ENCODE measurements at places on chromosomes 7 and 10.

DNA sequence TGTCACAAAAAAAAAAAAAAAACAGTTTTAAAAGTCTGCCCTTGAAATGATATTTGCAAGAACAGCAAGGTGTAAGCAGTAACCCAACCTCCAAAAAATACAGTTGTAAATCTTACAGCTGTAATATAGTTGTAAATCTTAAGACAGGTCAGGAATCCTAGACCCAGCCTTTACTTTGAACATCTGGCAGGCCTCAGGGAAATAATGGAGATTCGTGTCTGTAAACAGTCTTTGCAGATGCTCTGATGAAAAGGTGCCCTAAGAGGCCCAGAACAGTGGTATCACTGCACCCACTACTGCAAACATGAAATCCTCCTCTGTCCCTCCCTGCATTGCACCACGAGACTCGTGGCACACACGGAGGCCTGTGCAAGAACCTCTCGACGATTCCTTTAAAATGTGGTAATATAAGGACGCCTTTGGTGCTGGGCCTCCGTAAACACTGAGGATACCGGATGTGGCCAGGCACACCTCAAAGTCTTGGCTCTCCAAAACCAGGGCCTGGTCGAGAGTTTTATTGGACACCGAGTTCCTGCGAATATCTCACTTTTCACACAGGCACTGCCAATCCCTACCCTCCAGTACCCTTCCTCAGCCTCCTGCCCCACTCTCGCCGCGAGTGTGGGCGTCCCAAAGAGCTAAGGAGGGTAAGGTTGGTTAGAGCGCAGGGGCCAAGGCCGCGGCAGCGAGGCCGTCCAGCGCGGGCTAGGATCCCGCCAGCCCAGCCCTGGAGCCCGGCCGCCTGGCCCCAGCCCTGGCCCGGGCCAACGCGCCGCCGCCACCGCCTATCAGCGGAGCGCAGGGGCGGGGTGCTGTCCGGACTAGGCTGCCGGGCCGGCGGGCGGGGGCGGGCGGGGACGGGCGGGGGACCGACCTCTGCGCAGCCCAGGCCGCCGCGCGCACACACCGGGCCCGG lies at the start of gene REEP3:
REEP3 (plus strand) TSS at position 902 of the 916 bp plus-strand sequence. CDS start 145 bp downstream, outside the sequence.
- peak; percentile 34 for DNase-seq

GRCh38 chr7:2336626-2337299 lies 17.9 kb upstream of the EIF3B start:
- no peak for DNase-seq

- no peak for DNase-seq
These were observed 4.4 kb downstream of the IFIT3 start for GRCh38 chr10:89332123-89332633.

- DNase-seq: no peak
These were observed 32.6 kb upstream of the PSMG3 start for GRCh38 chr7:1602386-1602785.

DNA sequence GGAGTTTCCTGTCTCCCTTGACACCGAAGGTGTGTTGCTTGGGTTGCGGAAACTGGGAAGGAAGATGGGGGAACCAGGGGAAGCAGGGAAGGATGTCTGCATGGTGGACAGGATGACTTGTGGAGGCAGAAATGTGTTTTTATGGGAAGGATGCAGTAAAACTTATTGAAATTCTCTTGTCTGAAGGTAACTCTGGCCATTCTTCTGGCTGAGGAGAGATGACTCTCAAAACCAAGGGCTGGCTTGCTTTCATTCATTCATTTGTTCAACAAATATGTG lies 1.5 kb downstream of the UBTD1 start:
- DNase-seq: no peak

DNA sequence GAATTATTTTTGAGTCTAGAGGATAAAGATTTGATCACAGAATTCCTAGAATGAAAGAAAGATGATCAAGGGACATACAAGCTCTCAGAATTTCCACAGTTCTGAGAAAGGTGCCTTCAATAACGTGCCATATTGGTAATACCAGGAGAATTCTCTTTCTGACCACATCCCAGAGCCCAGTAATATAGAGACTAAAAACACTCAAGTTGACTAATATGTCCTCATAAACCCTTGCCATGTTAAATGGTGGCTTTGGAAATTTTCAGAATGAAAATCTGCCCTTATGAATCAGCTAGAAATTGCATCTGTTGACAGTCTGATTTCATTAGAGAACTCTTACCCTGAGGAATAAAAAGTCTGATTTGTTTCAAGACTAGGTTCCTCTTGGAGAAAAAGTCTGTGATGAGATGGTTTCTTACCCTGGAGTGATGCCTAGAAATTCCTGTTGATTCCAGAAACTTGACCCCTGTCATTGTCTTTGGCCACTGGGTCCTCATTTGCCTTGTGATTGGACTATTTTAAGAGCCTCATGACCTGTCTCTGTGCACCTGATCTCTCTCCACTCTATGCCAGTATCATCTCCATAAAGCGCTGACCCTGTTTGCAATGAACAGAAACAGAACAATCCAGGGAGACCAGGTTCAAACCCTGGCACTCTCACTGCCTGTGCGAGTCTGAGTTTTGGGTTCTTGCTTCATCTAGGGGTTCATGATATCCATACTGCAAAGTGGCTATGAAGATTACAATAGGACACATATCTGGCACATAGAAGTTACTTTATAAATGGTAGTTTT lies 3.3 kb downstream of the IL2RA start:
- no peak for DNase-seq

GRCh38 chr10:102195296-102195870 lies 30.7 kb upstream of the ELOVL3 start:
- DNase-seq: no peak

- DNase-seq: peak; percentile 58
These were observed 129.6 kb downstream of the DOCK1 start for GRCh38 chr10:127034790-127035189.

- DNase-seq: no peak
These were observed 155.3 kb downstream of the SFMBT2 start for GRCh38 chr10:7255517-7255916.

DNA sequence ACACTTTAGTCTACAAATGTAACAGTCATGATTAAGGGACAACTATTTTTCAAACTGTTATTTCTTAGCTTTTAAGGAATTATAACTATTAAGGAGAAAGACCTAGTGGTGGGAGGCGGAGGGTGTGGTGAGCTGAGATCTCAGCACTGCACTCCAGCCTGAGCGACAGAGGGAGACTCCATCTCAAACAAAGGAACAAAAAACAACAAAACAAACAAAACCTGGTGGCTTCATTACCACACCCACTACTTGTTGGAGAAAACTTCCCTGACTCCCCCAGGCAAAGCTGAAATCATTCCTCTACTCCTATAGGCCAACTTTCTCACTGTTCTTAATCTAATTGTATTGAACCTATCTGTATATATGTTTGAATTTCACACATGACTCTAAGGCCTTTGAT lies 3.2 kb downstream of the POLR1F start:
- no peak for DNase-seq

- no peak for DNase-seq
These were observed 9.2 kb downstream of the SP8 start for GRCh38 chr7:20777377-20778062.

DNA sequence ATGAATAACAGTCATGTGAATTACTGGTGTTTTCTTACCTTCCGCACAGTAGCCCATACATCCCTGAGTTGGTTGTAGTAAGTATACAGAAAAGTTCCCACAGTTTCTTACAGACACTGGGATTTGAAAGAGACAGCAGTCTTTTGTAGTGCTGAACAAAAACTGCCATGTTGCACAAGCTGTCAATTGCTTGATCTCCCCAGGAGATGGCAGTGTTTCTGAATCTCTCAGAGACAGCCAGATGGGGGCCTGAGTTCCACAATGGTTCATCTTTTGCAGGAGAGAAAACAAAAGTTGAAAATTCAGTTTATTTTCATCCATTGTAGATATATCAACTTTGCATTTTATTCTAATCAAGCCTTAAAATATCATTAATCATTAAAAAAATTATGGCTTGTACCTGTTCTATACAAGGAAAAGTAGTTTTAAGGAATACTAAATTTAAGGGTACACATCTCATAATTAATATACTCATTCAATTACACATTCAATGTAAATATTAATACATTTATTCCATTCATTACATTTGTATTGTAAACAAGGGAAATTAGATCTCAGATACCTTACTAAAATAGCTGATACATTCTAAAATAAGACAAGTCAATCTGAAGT lies 14.5 kb downstream of the VWDE start:
- DNase-seq: peak; percentile 45

GRCh38 chr10:4663162-4663992 lies 162.6 kb upstream of the AKR1E2 start:
- DNase-seq: no peak

GRCh38 chr7:99788554-99788953 lies 4.6 kb upstream of the CYP3A4 start:
- DNase-seq: no peak

GRCh38 chr7:24862461-24862860 lies 105.2 kb upstream of the GSDME start:
- no peak for DNase-seq
